ENCODE measurements at places on chromosomes 16 and 17.
A peak's percentile ranks its signal among the peaks of the same experiment; 100 is the strongest.

DNA sequence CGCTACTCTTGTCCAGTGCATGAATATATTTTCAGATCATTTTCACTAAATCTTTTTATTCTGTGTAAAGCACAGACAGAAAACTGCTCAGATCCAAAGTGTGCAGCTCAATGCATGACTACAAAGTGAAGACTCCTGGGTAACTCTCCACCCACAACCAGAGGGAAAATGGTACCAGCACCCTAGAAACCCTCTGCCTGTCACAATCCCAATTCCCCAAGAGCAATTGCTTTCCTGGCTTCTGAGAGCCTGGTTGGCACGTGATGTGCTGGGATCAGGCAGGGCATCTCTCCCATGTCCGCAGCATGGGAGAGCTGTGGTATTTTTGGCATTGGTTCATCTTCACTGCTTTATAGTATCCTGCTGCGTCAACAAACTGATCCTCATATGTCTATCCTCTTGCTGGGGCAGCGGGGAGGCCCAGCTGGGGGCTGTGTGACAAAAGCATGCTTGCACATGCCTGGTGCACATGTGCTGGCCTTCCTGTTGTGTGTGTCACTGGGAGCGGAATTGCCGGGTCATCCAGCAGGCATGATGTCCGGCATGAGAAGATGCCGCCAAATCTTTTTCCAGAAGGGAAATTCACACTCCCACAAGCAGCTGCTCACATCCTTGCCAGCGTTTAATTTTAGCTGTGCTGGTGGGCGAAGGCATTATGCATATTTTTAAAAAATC, 278.9 kb upstream of the FOXF1 start:
- DNase-seq: no peak

GRCh38 chr17:80984749-80985148, 6.9 kb upstream of the CHMP6 start:
- no peak for DNase-seq

DNA sequence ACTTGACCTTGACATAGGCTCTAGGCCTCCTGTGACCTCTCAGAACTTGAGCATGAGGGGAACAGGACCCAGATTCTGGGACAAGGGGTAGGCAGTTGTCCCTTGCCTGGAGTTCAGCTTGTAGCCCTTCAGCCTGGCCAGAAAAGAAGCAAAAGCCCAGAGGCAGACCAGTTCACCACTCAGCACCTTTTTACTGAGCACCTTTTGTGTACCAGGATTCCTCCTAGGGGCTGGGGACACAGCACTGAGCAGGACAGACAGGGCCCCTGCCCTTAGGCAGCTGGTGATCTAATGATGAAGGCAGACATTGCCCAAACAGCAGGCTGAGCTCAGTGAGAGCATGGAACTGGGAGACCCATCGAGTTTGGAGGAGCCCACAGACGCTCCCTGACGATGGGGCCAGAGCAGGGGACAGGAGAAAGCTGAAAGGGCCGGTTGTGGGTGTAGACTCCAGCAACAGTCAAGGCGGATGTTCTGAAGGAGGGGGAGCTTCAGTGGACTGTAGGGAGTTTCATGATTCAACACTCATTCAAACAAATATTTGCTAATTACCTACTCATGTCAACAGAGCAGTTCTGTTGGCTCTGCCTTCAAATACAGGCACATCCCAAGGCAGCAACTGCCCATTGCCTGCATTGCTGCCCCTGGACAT, 32.0 kb downstream of the SBK1 start:
- DNase-seq: peak; percentile 25

DNA sequence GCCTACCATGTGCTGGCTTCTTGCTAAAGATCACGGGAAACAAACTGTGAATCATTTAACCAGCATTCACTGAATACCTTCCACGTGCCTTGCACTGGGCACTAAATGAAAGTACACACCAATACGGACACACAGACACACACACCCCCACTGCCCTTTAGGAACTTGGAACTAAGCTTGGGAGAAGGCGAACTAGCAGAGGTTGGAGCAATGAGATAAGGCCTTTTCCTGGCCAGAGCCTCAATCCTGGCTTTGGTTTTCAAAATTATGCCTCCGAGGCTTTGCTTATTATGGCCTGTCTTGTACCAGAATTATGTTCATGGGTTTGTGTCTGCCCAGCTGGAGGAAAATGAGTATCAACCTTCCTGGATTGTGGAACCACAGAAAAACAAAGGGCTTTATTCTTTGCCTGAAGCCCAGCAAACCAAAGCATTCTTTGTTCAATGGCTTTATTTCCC, 32.3 kb downstream of the CPPED1 start:
- peak; percentile 18 for DNase-seq

GRCh38 chr17:1742371-1743087, at the start of gene SERPINF2:
SERPINF2 (plus strand) TSS chr17:1742871; CDS start chr17:1744996, 2,125 bp downstream.
- no peak for DNase-seq
